ENCODE measurements at places on chromosomes 13 and 19.

DNA sequence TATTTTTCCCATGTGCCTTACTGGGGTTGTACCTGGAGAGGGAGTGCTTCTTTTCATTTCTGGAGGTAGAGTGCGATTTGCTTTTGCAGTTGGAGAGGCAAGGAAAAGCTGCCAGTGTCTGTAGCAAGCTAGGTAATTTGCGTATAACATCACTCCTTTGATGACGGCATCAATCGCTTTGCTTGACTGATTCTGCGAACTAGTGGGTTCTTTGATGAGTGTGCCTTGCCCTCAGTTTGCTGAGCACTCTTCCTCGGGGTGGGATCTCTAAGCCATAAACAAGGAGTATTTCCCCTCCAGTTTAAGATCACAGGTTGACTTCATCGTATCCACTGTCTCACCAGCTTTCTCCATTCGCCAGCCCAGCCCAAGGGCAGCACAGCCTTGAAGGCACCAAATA, 344.5 kb downstream of the KCNRG start:
- no peak for DNase-seq

DNA sequence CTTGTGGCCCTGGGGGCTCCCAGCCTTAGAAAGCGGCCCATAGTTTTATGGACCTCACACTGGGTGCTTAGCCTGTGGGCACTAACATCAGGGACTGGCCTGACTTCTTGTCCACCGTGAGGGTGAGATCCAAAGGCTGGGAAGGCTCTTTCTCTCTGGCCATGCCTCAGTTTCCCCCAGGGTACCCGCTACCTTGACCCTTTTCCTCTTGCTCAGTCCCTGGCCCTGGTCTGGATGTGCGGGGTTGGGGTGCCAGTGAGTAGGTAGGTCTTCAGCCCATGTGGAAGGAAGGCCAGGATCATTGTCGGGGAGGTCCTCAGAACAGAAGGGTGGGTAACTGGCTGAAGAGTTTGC, 1.6 kb upstream of the TMEM161A start:
- no peak for DNase-seq

DNA sequence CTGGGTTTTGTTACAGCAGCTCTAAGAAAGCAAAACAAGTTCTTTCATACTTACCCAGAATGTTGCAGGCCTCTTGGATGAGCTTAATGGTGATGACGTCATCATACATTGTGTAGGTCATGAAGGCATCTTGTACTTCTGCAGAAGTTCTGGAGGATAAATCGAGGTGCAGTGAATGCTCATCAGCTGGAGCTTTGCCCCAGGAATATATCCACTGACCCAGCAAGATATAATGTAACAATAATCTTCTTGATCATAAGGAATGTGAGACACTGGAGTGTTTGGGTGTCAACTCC, 63.0 kb downstream of the C13orf42 start:
- no peak for DNase-seq

GRCh38 chr19:10780368-10780767, 55.6 kb downstream of the TMED1 start:
- DNase-seq, result no peak

DNA sequence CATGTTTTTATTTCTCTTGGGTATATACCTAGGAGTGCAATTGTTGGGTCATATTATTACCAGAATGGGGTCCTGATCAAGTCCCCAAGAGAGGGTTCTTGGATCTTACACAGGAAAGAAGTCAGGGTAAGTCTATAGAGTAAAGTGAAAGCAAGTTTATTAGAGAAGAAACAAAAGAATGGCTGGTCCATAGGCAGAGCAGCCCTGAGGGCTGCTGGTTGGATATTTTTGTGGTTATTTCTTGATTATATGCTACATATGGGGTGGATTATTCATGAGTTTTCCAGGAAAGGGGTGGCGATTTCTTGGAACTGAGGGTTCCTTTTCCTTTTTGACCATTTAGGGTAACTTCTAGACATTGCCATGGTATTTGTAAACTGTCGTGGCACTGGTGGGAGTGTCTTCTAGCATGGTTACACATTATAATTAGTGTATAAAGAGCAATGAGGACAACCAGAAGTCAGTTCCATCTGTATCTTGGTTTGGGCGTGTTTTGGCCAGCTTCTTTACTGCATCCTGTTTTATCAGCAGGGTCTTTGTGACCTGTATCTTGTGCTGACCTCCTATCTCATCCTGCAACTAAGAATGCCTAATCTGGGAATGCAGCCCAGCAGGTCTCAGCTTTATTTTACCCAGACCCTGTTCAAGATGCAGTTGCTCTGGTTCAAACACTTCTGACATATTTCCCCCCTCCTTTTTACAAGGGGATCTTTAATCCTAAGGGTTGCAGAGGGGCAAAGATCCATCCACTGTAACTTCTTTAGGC, 41.1 kb downstream of the CEACAM1 start:
- DNase-seq, result no peak

DNA sequence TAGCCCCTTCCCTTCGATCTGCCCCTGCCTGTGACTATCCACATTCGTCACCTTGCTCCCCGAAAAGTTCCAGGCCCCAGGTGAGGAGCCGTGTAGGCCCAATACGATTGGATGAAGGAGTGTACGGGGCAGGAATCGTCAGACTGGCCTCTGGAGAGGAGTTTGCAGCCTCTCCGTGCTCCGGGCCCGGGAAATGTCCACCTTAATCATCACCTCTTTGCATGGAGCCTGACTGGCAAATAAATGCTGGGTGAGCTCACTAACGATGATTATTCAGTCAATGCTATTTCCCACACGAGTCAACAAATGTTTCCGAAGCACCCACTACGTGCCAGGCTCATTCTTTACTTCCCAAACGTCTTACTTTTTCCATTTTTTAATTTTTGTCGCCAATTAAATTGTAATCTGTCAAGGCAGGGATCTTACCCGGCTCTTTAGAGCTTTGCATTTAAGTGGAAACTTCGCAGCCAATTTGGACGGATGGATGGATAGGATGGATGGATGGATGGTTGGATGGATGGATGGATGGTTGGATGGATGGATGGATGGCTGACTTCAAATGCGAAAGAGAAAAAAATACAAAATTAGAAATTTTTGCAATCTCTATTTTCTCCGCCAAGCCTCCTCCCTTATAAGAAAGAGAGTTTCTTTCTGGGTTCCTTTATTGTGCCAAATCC, 45.8 kb downstream of the TGDS start:
- no peak for DNase-seq

GRCh38 chr13:94020833-94021232, 458.6 kb downstream of the DCT start:
- no peak for DNase-seq
